Activated CD4-positive, CD25-positive, alpha-beta regulatory T cell (primary cell): ENCODE measurements at places on chromosomes 5 and 9.

GRCh38 chr5:66553916-66554575, 42.1 kb upstream of the MAST4 start:
- DNase-seq, result no peak

DNA sequence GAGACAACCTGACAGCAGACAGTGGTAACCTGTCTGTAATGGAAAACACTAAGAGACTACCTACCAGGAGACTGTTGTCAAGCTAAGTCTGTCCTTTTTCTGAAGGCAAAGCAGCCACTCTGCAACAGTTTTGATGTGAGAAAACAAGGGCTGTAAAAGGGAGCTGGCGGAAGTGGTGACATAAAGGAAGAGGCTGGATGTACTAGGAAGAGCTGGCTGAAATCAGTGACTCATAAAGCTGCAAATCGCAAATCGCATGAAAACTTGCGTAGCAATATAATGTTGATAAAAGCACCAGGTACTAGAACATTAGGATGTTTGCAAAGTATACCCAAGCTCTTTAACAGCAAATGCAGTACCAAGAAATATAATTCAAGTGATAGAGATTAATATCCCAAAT, 1.4 kb downstream of the NSUN2 start:
- no peak for DNase-seq

- DNase-seq, result no peak
Measured at GRCh38 chr9:95103871-95104580, 213.5 kb downstream of the FANCC start.

- DNase-seq, result no peak
Measured at GRCh38 chr5:87769157-87769556, 356.4 kb upstream of the CCNH start.

GRCh38 chr9:116212986-116213692, 59.5 kb downstream of the PAPPA start:
- no peak for DNase-seq
